NB4 (cell line): ENCODE measurements at places on chromosomes 5 and 9.

- DNase-seq = no peak
Measured at GRCh38 chr9:9286001-9286400, 1326.8 kb downstream of the PTPRD start.

- DNase-seq = peak; percentile 82
Measured at GRCh38 chr9:130682421-130683121, 11.0 kb upstream of the EXOSC2 start.

DNA sequence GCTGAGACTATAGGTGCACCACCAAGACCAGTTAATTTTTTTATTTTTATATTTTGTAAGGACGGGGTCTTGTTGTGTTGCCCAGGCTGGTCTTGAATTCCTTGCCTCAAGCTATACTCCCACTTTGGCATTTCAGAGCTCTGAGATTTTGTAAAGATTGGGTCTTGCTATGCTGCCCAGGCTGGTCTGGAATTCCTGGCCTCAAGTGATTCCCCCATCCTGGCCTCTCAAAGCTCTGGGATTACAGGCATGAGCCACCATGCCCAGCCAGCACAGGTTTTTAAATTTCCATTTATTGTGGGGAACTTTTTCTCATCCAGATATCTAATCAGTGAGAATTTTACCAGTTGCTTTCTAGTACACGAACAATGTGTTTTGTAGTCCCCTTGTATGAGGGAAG, 156.1 kb upstream of the VLDLR start:
- no peak for DNase-seq

DNA sequence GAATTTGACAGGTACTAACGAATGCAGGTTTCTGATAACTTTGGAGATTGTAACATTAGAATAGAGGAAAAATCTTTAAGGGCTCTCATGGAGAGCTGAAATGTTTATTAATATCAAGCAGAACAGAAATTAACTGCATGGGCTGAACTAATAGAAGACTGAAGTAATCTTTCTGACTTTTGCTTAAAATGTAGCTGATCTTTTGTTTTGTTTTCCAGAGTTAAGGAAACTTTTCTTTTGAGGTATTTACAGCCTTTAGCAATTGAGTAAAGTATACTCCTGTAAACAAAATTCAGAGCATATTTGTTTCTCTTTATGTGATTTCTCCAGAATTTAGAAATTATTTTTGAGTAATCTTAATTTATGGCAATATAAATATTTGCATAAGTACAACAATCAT, 43.9 kb downstream of the SHC3 start:
- no peak for DNase-seq

- DNase-seq = no peak
Measured at GRCh38 chr9:7058473-7058872, 300.7 kb downstream of the KDM4C start.

GRCh38 chr5:7464182-7464581, 68.2 kb downstream of the ADCY2 start:
- DNase-seq = peak; percentile 11

- DNase-seq = no peak
Measured at GRCh38 chr9:127280880-127281660, 16.5 kb downstream of the GARNL3 start.

- DNase-seq = no peak
Measured at GRCh38 chr5:52854301-52854700, 66.6 kb downstream of the ITGA1 start.
